ENCODE measurements at places on chromosomes 7 and 10.

- DNase-seq = no peak
Measured at GRCh38 chr10:122154031-122154544, 117.0 kb upstream of the BTBD16 start.

DNA sequence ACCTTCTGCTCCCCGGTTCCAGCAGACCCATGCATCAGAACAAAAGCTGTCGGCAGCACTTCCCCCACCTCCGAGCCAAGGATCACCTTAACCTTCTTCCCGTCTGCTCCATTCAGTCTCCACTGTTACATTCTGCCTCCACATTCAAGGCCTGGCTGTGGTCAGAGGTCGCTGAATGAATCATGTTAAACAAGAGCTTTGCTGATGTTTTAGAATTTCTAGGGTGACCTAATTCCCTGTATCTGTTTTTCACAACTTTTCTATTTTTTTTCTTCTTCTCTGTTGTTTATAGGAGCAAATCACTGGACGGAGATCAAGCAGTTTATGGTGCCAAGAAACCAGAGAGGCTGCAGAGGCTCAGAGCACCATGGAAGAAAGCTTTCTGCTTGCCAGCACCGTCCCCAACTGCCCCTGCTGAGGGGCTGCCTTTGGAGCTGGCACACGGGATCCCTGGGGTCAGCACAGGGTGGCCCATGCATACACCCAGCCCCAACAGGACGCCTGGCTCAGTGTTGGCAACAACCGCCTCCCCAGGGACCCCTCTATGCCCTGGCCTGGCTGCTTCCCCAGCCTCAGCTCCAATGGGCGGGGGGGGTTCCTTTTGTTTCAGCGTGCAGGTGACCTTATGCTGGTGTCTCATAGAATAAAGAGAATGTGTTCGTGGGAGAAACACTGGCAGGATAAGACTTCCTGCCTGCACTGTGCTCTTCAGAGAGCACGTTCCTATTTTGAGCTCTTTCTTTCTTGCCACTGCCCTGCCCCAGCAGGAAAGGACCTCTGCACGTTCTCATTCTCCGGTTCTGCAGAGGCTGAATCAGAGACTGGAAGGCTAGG is 182.7 kb upstream of the LYZL2 start:
- DNase-seq = no peak

- DNase-seq = no peak
Measured at GRCh38 chr10:129898706-129899268, 65.3 kb downstream of the EBF3 start.

GRCh38 chr7:154775681-154776080 is 227.2 kb downstream of the PAXIP1 start:
- DNase-seq = no peak

- DNase-seq = no peak
Measured at GRCh38 chr10:131743190-131744151, 157.3 kb upstream of the PPP2R2D start.

- DNase-seq = no peak
Measured at GRCh38 chr10:128398118-128398517, 271.9 kb upstream of the MKI67 start.

DNA sequence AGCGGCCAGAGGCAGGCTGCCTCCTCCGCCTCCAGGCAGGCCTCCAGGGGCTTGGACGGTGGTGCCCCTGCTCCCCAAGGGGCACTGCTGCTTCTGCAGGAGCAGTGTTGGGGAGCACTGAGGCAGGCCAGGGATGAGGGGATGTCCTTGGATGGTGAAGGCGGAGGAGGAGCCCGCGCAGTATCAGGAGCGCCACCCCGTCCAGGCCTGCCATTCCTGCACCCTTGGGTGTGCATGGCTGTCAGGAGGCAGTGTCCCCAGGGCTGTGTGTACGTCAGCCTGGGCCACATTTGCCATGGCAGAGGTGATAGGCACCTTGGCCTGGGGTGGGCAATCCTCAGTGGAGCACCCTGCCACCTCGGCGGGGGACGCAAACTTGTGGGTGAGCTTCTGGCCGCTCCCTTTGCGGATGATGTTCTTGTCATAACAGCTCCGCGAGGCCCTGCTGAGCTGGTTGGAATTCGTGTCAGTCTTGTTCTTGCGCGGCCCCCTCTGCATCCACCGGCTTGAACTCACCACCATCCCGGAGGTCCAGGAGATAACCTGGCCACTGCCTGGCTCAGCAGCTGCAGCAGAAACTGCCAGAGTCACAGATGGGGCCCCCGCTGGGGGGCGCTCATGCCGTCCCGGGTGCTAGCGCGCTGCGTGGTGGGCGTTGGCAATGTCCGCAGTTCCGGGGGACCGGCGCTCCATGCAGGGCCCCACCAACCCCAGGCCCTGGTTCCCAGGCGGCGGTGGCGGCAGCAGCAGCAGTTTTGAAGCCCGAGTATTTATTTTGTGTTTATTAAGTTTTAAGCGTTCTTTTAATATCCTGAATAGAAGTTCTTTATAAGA is 182.3 kb upstream of the ADCY1 start:
- DNase-seq = no peak

DNA sequence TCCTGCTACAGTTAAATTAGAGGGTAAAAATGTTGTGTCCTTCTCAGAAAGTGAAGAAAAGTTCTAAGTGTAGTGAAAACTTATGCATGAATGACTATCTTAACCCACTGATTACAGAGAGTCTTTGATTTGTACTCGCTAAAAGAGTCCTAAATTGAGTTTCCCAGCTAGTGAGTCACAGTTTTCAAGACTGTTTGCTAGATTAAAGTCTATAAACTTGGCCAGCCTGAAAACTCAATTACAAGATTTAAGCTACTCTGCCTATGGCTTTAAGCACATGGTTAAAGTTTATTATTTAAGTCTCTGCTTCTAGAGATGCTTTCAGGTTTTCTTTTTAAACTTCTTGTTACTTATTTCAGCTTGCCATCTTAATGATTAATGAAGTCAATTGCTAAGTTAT is 44.4 kb downstream of the MRPS24 start:
- no peak for DNase-seq

- no peak for DNase-seq
Measured at GRCh38 chr7:158549176-158549615, 38.4 kb downstream of the PTPRN2 start.

DNA sequence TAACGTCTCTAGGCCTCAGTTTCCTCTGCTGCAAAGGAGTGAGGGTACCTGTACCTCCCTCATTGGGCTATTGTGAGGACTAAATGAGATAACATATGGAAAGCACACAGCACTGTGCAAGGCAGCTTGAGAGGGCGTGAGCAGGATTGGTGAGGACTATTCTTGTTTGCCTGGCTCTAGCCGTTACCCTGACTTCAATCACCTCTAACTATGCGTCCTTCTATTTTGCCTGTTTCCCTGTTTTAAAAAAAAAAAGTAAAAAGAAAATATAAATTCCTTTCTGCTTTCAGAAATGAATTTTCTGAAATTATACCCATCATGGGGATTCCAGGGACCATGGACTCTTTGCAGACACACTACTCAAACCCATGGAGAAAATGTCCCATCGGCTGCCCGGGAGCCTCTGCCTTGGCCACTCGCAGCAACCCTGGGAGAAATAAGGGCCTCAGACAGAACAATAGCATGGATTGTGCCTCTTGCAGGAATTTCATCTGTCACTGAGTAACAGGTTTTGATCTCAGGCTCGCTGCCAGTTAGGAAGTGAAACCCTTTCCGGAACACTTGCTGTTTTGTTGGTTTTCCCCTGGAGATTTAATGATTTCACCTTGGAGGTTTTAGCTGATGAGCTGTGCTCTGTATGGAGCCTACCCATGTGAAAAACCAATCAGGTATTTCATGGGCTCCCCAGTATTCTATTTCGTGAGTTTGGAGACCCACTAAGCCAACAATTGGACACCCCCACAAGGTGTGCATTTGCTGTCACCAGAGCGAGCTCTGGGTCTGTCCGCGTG is 55.6 kb downstream of the STEAP1B start:
- DNase-seq = no peak

DNA sequence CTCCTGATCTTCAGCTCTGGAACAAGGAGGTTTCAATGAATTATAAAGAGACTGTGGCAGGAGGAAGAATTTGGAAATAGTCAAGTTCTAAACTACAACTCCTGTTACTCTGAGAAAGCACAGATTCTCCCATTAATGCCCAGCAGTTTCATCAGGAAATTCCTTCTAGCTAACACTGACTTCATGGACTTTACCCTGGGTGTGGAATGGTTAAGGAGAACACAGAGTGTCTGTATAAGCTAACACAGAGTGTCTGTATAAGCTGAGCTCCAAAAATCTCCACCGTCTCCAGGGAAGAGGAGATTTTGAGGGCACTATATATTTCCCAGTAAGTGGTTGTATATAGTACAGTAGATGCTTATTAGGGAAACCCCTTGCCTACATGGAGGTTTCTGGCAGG is 675.5 kb downstream of the XPNPEP1 start:
- DNase-seq = no peak

DNA sequence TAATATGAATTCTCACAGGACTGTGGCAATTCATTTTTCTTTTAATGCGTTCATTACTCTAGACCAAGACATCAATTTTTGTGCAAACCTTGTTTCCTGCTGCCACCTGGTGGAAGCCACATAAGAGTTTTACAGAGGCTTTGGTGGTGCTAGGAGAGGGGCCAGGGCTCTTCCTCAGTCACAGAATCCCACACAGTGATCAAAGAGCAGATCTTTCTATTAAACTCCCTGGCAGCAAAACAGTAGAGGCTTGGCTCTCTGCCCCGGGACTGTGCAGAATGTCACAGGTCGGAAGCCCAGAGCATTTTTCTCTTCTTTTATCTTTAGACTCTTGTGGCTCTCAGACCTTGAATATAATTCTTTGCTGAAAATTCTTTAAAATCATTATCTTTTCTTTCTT is 506.4 kb upstream of the C7orf33 start:
- DNase-seq = peak; percentile 23

- DNase-seq = no peak
Measured at GRCh38 chr10:7043055-7043653, 367.7 kb downstream of the SFMBT2 start.
